ENCODE measurements at places on chromosomes 12 and 14.

DNA sequence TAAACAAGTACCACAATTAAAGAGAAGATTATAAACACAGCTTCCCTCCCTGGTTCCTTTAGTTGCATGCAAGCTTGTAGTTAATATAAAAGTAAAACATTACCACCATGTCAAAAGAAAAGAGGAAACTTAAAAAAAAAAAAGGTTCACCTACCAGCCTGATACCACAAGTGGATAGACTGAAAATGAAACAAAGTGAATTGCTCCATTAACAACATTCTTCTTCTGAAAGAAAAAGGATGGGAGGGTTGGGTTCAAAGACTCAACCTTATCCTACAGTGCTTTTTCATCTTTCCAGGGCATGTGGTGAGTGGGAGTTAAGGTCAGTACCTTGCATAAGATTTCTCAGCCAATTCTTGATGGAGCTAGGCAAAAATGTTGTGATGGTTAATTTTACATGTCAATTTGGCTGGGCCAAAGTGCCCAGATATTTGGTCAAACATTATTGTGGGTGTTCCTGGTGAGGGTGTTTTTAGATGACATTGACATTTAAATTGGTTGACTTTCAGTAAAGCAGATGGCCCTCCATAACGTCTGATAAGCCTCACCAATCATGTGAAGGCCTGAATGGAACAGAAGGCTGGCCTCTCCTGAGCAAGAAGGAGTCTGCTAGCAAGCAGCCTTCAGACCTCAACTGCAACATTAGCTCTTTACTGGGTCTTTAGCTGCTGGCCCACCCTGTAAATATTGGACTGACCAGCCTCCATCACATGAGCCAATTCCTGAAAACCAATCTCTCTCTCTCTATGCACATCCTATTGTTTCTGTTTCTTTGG lies 28.8 kb downstream of the VCPKMT start:
- no peak for DNase-seq

- peak; percentile 30 for DNase-seq
Observed at GRCh38 chr12:120820884-120821510, 83.2 kb downstream of the SPPL3 start.

- peak; percentile 10 for DNase-seq
Observed at GRCh38 chr12:88052686-88053085, 23.5 kb upstream of the C12orf50 start.

DNA sequence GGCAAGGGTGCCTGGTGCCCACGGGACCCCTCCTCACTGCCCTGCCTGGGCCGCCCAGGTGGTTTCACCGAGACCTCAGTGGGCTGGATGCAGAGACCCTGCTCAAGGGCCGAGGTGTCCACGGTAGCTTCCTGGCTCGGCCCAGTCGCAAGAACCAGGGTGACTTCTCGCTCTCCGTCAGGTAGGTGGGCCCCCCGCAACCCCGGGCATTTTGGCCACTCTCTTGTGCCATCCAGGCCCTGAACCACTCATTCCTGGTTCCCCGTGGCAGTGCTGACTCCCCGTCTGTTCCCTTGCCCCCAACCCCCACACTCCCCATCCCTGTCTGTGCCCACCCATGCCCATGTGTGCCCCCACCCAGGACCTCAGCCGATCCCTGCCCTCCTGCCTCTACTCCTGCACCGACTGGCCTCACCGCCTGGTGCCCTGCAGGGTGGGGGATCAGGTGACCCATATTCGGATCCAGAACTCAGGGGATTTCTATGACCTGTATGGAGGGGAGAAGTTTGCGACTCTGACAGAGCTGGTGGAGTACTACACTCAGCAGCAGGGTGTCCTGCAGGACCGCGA lies 480 bp downstream of the PTPN6 start:
- DNase-seq = no peak

DNA sequence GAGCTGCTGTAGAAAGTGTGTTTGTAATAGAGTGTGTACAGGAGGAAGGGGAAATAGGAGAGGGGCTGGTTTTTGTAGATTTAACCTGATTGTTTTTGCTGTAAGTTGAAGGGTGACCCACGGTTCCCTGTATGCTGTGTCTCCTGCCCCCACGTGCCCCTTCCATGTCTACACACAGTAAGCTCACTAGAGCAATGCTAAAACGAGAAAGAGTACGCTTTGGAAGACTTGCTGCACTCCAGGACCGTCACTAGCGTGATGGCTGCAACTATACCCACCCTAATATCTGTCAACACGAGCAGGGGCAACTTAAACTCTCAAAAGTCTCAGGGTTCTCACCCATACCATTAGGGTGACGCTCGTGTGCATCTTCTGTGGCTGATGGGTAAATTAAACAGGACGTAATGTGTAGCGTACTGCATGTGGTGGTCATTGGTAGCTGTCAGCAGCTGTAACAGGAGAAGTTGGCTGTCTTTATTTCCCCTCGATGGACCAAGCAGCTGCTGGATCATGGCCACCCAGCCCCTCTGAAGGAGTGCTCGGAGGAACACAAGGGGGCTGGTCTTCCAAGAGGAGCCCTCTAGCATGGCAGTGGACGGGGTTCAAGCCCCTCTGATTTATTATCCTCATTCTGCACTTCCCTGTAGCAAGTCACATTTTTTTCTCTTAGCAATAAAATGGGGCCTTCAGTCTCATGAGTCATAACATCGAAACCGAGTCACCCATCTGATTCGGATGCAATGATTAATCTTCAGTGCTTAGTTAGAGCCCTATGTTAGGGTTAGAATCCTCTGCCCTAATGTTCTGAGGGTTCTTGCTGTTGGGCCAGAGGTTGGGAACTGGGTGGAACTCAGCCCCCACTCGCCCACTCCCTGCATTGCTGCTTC lies 14.0 kb downstream of the CCND2 start:
- DNase-seq = no peak

GRCh38 chr12:75888874-75889613 lies 142.5 kb downstream of the PHLDA1 start:
- DNase-seq = no peak

DNA sequence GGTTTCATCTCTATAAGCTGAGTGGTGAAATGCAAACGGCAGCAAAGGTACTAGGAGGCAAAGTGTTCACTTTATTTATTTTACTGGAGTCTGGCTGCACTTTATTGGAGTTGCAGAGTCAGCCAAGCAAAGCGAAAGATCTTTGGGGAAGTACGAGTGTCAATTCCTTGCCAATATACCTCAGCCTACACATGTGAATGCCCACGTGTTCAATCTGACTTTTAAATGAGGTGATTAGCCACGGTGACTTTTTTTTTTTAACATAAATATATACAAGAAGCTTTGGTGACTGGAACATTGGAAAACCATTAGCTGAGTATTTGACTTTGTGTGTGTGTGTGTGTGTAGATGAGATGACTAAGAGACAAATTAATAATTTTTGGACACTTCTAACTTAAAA lies 178.8 kb downstream of the NTS start:
- DNase-seq = no peak

GRCh38 chr12:67952787-67953186 lies 36.5 kb upstream of the IFNG-AS1 start:
- no peak for DNase-seq

DNA sequence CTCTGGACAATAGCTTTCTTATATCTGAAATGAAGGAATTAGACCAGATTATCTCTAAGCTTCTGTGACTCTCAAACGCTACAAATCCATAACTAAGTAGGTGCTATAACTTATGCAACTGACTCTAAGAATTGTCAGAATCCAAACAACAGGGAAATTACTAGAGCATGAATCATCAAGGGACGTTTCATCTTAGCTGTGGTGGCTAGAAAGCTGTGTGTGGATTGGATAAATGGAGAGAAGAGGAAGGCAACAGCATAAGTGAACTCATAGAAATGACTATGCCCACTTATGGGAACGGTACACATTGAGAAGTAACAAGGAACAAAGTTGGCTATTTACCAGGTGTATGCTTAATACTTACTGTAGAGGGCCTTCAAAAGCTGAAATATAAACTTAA lies 96.0 kb upstream of the NEDD1 start:
- no peak for DNase-seq

GRCh38 chr12:46390304-46390703 lies 17.7 kb upstream of the SLC38A2 start:
- DNase-seq = no peak

- no peak for DNase-seq
Observed at GRCh38 chr12:53980802-53981496, 4.0 kb upstream of the HOXC10 start.

GRCh38 chr12:3197131-3197818 lies 120.1 kb downstream of the TSPAN9 start:
- DNase-seq = no peak

DNA sequence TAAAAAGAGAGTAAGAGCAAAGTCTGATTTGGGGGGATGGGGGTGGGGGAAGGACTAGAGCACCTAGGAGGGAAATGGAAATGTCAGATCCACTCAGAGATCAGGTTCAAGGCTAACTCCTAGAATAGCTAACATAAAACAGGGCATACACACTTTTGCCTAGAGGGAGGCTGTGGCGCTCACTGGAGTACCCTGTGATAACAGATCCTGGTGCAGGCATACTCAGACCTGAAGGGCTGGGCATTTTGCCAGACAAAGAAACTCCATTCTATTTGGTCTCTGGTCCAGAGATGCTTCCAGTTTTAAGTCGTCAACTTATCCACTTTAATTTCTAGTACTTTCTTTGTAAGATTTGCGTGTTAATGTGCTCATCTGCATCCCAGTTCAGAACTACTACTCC lies 5.8 kb downstream of the CTDSP2 start:
- no peak for DNase-seq

DNA sequence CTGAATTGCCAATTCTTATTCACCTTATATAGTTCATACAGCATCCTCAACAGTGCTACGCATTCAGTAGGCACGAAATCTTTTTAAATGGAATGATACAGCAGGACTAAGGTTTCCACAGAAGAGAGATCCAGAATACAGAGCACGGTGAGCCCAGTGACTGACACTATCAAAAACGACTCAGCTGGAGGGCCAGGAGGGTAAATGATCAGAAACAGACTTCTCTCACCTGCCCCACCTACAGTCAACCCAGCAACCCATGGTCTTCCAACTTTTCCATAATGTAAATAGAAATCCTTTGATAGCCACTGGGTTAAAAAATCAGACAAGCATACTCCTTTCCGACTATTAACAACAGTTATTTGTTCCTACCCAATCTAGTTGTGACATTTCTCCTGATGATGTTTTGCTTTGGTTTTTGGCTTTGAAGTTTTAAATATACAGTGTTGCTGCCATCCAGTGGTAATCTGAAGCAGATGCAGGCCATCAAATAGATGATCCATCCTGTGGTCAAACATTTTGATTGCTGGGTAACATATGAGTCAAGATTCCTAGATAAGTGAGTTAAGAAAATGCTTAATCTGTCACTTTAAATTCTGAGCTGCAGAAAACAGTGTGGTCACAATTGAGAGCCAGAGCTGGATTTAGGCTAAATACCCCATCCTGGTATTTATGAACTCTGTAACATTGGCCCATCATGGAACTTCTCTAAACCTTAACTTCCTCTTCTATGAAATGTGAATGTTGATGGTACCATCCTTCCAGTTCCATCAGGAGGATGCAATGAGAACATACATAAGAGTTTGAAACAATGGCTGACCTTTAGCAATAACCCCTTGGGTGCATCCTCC lies 42.0 kb downstream of the GPHB5 start:
- DNase-seq = peak; percentile 11

DNA sequence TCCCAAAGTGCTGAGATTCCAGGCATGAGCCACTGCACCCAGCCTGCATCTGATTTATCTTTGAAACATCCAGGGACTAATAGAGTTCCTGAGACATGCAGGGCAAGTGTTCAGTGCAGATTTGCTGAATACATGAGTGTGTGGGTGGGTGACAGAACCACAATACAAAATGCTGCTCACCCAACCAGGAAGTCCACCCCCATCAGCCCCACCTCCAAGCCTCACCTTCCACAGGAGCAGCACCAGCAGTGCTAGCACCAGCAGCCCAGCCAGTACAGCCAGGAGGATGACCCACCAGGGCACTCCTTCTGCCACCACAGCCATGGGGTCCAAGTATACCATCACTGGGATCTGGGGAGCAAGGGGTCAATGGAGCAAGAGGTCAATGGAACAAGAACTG lies 20.0 kb downstream of the ITGA7 start:
- no peak for DNase-seq

DNA sequence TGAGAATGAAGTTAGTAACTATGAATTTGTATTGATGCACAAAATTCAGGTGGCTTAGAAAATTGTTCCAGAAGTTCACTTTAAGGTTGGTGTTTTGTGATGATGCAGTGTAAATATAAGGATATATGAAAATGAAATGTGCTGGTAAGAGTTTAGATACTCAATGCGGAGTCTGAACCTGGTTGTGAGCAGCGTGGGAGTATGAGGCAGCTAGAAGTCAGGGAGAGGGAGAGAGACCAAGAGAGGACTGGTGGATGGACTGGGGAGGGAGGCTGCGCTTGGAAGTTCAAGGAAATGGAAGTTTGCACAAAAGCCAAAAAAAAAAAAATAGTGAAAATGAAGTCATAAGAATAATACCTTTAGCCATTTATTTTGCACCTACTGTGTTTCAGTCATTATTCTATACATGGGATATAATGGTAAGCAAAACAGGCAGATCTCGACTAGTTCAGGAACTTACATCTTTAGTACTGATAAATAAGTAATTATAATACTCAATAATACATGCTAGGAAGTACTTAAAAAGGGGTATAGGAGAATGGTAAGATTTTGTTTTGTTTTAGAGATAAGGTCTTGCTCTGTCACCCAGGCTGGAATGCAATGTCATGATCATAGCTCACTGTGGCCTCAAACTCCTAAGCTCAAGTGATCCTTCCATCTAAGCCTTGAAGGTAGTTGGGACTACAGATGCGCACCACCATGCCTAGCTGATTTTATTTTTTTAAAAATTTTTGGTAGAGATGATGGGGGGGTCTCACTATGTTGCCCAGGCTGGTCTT lies 10.0 kb upstream of the RAB21 start:
- no peak for DNase-seq

GRCh38 chr12:65470256-65470655 lies 191.8 kb downstream of the MSRB3 start:
- DNase-seq = no peak

- no peak for DNase-seq
Observed at GRCh38 chr14:57660208-57660607, 166.6 kb upstream of the CCDC198 start.

- no peak for DNase-seq
Observed at GRCh38 chr14:51582437-51582836, 69.3 kb upstream of the FRMD6 start.

DNA sequence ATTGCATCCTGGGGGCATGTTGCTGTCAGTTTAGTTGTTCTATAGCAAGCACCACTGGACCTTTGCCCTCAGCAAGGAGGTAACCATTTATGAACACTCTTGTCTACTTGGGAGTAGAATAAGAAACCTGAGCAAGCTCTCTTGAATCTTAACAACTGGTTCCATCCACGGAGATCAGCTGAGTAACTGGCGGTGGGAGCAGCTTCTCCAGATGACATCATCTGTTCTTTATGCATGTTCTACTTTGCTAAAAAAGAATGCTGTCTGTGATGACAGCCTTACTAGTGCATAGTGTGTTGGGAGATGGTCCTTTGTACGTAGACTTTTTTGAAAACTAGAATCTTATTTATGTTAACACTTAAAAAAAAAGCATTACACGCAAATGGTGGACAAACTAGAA lies 17.7 kb downstream of the SLC4A8 start:
- DNase-seq = no peak
